ENCODE measurements at places on chromosomes 5 and 9. TPM values are rescaled to one million over a fixed set of nuclear protein-coding genes. Genes with fewer than 3 reads are reported as not detected.

Gene INSL6
- total RNA-seq = not detected

Gene DAPK1
- total RNA-seq = 3.4 TPM

Gene IRX1
- 27.7 TPM for total RNA-seq

Gene IFNA21
- total RNA-seq = not detected

Gene KCNIP1
- total RNA-seq = not detected

Gene SLC4A9
- total RNA-seq = not detected

Gene LCN1
- total RNA-seq = not detected

Gene ARHGEF39
- total RNA-seq = 5.5 TPM

Gene HINT1
- total RNA-seq = 328 TPM

Gene ESM1
- 0.56 TPM for total RNA-seq

Gene GLT6D1
- not detected for total RNA-seq

Gene RASGEF1C
- total RNA-seq = not detected

Gene TMEM174
- not detected for total RNA-seq

Gene AQP7
- total RNA-seq = not detected

Gene ALDH1A1
- 3.1 TPM for total RNA-seq

Gene CCDC192
- not detected for total RNA-seq

Gene CYLC2
- not detected for total RNA-seq

Gene SMIM3
- total RNA-seq = 15.4 TPM

Gene GNA14
- total RNA-seq = not detected

Gene TRPM6
- total RNA-seq = 0.14 TPM

All from airway epithelial cell (primary cell).